Muscle of back (tissue), 13 donors: ENCODE measurements at places on chromosomes 1 and 21.

GRCh38 chr1:61449410-61449809, 275.5 kb downstream of the TM2D1 start:
- DNase-seq: no peak

- DNase-seq: no peak
Observed at GRCh38 chr1:21586222-21586621, 77.0 kb downstream of the ALPL start.

- DNase-seq: no peak
Observed at GRCh38 chr1:237875291-237875690, 15.4 kb downstream of the ZP4 start.

DNA sequence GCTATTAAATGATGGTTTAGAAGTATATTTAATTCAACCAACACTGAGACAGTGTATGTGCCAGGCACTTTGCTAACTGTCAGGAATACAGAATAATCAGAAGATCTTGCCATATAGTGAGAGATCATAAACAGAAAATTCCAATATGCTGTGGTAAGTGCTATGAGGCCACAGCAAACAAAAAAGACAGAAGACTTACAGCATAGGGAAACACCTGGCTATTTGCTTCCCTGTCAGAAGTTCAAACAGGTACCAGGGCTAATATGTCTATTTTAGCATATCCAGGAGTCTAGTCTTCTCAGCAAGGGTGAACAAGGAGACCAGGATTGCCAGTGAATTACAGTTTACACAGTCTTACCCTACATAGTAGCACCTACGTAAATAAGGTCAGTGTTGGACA, 30.4 kb downstream of the TRIT1 start:
- no peak for DNase-seq

- DNase-seq: peak; percentile 20
Observed at GRCh38 chr1:88935522-88936222, 44.3 kb upstream of the GTF2B start.

DNA sequence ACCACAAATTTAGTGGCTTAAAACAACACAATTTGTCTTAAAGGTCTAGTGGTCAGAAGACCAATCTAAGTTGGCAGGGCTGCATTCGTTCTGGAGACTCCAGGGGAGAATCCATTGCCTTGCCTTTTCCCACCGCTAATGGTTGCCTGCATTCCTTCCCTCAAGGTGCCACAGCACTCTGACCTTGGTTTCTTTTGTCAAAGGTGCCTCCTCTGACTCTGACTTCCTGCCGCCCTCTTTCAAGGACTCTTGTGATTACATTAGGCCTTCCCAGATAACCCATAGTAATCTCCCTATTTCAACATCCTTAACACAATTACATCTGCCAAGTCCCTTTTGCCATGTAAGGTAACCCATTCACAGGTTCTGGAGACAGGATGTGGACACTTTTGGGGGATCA, 145.3 kb downstream of the S1PR1 start:
- no peak for DNase-seq

GRCh38 chr1:29460694-29461093, 224.4 kb downstream of the PTPRU start:
- DNase-seq: no peak

- DNase-seq: no peak
Observed at GRCh38 chr1:183911285-183911684, 106.4 kb downstream of the RGL1 start.

DNA sequence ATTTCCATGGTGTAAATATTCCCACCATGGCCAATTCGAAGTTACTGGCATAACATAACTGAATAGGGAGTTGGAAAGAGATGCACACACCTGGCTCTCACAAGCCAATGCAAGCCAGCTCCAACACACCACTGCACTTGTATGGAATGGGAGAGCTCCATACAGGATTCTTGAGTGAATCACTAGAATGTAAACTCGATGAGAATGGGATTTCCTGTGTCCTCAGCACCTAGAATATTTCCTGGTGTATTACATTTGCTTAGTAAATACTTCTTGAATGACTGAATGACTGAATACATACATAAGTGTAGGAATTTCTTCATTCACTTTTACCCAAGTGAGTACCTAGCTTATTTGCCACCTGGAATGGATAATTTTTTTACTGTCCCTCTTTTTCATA, 16.2 kb upstream of the PPIE start:
- DNase-seq: no peak

DNA sequence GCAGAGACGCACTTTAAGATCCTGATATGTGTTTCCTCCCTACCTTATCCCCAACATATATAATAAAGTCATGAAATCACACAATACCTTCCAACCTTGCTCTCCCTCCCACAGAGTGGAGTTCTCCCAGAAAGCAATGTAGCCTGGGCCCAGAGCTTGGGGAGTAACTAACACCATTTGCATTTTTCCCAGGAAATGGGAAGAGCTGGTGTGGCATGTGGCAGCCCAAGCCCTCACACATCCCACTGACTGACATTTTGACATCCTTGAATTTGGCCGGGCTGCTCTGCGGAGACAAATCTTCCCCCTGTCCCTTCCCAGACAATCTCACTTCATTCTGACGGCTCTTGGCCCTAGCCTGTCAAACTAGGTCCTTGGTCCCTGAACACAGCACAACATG, 37.0 kb upstream of the ATP2B4 start:
- no peak for DNase-seq

- DNase-seq: no peak
Observed at GRCh38 chr1:2948001-2948750, 73.1 kb upstream of the ACTRT2 start.

GRCh38 chr1:151908228-151908691, 1.1 kb downstream of the THEM4 start:
- DNase-seq: no peak

DNA sequence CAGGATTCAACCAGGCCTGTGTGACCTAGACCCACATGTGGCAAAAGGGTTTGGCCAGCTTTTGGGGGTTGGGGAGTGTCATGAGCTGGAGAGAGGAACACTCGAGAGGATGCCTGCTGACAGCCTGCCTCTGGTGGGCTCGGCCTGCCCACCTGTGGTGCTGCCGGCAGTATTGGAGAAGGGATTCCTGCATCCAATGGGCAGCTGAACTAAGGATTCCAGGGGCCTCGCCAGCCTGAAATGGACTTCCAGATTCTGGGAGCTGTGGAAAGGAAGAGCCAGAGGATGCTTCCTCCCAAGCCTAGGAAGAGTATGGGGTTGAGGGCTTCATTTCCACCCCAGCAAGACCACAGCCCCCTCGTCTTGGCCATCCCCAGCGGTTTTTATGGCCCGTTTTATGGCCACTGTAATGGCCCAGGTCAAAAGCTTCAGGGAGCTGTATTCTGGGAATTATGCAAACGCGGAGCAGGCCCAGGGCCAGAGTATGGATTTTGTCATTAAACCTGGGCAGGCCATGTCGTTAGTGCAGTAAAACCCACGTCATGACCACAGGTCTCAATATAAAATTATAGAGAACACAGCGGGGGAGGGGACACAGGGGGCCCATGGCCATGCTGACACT, 63.6 kb downstream of the TMEM53 start:
- DNase-seq: no peak

GRCh38 chr1:235075777-235076308, 52.8 kb downstream of the TOMM20 start:
- no peak for DNase-seq

DNA sequence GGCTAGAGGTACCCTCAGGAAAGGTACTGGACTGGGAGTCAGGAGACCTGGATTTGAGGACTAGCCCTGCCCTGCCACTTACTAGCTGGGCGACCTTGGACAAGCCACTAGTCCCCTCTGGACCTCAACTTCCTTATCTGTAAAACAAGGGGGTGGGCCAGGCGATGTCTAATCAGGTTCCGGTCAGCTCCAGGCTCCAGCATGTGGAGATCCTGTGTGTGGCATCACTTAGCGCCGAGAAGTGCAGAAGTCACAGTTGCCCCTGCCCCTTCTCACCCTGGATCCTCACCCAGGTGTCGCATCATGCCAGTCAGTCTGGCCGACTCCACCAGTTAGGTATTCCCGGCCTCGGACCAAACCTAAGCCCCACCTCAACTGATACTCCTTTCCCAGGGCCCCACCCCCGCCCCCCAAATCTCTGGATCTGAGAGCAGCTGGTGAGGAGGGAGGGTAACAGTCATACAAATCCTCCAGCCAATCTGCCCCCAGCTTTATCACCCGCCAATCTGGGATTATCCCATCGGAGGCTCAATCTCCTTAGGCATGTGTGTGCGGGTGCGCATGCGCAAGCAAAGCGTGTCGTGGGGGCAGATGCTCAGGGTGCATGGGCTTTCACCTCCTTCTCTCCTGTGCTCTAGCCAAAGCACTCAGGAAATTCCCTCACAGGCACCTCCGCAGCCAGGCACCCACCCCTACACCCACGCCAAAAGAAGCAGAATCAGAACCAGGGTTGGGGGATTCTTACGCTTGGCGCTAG, 5.4 kb downstream of the CELF3 start:
- DNase-seq: no peak

DNA sequence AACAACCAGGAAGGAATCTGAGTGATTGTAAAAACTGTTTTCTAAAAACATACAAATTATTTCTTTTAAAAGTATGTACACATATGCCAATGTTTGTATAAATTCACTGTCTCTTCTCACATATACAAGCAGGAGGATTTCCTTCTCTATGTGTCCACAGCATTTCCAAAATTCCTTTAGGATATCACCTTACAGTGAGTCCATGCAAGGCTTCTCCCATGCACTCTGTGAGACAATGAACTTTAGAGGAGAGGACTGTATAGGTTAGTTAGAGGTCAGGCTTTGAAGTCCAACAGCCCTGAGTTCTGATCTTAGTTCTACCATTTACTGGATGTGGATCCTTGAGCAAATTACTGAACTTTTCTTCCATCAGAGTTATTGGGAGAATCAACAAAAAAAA, 34.1 kb upstream of the USH2A start:
- DNase-seq: no peak

GRCh38 chr1:29802181-29803068, 566.1 kb downstream of the PTPRU start:
- no peak for DNase-seq

DNA sequence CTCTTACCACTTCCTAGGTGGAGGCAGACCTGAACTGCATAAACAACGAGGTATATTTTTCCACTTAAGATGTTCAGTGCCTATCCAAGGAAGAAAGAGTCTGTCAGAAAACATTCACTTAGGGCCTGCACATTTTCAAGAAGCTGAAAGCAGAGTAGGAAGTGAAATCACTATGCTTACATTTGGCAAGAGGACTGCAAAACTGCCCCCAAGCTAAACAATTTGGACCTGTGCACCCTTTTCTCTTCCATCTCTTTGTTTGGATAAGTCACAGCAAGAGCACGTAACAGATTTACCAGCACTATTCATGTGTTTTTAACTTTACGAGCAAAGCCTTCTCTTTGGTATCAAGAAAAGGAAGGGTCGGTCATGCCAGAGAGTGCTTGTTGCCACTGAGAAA, 13.2 kb upstream of the BEND5 start:
- DNase-seq: no peak

DNA sequence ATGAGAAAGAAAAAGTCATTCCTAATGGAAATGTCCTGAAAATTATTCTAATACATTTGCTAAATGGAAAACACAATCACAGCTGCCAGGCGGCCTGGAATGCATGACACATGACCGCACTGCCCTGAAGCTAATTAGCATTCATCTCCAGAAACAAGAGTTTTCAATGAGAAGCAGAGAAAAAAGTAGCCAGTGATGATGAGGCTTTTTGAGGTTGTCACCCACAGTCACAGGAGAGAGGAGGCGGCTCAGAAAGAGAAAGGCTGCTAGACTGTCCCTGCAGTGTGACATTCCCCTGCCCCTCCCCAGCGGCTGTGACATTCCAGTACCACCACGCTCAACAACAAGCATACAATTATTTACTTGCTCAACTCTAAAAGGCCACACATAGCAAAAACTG, 122.9 kb upstream of the KRTAP19-8 start:
- peak; percentile 37 for DNase-seq

DNA sequence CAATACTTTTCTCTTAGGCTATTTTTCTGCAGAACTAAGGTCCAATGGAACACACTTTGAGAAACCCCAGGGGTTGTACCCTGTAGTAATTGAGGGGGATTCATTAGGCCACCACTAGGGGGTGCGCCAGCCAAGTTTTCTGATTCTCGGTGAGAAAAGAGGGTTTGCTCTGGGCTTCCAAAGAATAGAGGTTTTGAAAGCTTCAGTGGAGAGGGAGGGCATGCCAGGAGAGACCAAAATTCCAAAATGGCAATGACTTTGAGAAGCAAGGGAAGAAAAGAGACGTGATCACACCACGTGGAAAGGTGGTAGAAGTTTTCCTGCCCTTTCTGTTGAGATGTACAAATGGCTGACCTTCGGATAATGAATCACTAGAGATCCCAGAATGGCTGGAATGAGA, 323.3 kb downstream of the RPS6KC1 start:
- peak; percentile 51 for DNase-seq
